Activated naive CD4-positive, alpha-beta T cell treated with anti-CD3 and anti-CD28 coated beads, Interleukin-2, amount 10 ng/mL, durations not matched to agents 7 days and 5 days (primary cell): ENCODE measurements at places on chromosomes 5 and 9.

GRCh38 chr9:108654566-108654965, 201.2 kb downstream of the ACTL7B start:
- H3K27ac ChIP-seq, result no peak overlapping the region
- no peaks in the 10 kb centered on the region for H3K27me3 ChIP-seq
- no peaks in the 10 kb centered on the region for H3K36me3 ChIP-seq
- no peak for DNase-seq
- no peaks in the 10 kb centered on the region for H3K4me1 ChIP-seq

DNA sequence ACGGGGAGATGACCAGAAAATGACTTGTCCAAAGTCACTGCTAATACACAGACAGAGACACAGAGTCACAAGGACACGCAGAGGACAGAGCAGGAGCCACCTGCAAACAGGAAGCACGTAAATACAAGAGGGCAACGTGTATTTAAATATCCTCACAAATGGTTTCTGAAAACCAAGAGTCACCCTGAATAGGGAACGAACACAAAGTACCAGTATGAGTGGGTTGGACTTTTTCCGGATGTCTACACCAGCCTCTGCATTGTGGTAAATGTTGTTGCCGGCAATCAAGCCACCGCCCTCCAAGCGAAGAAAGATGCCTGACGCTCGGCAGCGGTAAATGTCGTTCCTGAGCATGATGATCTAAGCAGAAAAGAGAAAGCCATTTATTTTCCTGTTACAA, 44.5 kb downstream of the FBXO10 start:
- H3K27ac ChIP-seq, result peak overlapping the region; percentile 78
- peaks cover 6% of the 10 kb centered on the region for H3K4me1 ChIP-seq
- no peak for DNase-seq
- no peak overlapping the region for H3K4me3 ChIP-seq

GRCh38 chr9:130390986-130391385, 53.8 kb upstream of the ASS1 start:
- DNase-seq, result no peak
- H3K36me3 ChIP-seq, result no peaks in the 10 kb centered on the region
- H3K4me3 ChIP-seq, result no peak overlapping the region
- no peaks in the 10 kb centered on the region for H3K27me3 ChIP-seq
- no peak overlapping the region for H3K27ac ChIP-seq

DNA sequence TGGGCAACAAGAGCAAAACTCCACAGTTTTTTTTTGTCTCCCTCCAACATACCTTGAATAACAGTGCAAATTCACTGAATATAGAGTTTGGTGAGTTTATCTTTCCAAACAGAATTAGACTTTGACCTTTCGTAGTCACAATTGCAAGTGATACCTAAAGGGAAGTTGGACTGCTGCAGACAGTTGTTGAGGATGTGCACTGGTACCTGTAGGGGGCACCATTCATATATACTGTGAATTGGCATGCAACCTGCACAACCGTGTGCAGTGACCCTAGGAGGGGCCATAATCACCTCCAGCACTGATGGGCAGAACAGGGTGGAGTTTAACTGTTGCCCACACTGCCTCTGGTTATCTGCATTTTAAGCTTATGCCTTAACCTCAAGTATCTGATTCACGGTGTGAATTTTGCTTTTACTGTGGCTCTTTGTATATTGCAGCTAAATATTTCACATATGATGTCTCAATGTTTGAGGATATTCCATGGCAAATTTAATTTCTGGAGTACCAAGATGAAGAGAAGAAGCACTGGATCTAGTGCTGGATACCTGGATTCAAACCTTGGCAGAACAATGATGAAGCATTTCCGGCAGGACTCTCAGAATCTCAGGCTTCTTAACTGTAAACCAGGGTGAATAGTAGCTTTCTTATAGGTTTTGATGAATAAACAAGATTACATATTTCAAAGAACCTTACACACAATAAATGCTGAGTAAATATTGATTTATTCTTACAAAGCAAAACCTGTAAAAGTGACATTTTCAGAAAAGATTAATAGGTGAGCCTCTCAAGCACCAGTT, 144.3 kb downstream of the ACTBL2 start:
- no peaks in the 10 kb centered on the region for H3K4me1 ChIP-seq
- H3K36me3 ChIP-seq, result no peaks in the 10 kb centered on the region
- DNase-seq, result peak; percentile 29
- H3K4me3 ChIP-seq, result no peak overlapping the region
- H3K27me3 ChIP-seq, result no peaks in the 10 kb centered on the region

DNA sequence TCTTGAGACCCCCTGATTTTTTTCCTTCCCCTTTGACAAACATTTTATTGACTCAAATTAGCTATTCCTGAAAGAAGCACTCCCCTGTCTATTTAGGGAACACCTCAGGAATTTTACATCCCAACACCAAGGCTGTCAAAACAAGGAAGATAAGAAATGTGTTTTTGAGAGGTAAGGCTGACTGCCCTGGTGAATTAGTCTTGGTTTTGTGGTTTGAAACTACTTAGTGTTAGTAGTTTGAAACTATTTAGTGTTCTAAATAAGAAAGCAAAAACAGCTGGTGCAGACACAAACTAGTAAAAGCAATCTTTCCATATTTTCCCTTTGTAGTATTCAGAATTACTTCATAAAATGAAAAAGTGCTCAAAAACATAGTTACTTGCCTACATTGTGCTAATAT, 120.7 kb downstream of the PCSK1 start:
- no peak overlapping the region for H3K27ac ChIP-seq
- H3K36me3 ChIP-seq, result no peaks in the 10 kb centered on the region
- H3K27me3 ChIP-seq, result peaks cover 4% of the 10 kb centered on the region
- H3K4me1 ChIP-seq, result no peaks in the 10 kb centered on the region

- no peaks in the 10 kb centered on the region for H3K27me3 ChIP-seq
- no peaks in the 10 kb centered on the region for H3K4me1 ChIP-seq
- no peak overlapping the region for H3K27ac ChIP-seq
Measured at GRCh38 chr5:160081495-160081894, 37.8 kb downstream of the PWWP2A start.

DNA sequence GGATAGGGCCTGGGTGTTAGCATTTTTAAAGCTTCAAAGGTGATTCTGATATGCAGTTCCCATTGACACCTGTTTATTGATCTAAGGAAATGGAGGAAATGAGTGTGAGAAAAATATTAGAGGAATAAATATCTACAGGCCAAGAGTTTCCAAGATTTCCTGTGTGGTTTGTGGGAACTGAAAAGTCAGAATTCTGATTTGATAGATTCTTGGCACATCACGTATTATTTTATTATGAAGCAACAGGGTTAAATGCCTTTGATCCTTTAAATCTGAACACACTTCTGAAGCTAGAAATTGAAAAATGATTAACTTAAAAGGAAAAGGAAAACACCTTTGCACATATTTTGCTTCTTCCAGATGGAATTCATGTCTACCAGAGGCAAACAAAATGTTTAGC, 113.7 kb downstream of the CD180 start:
- H3K36me3 ChIP-seq, result no peaks in the 10 kb centered on the region
- H3K27ac ChIP-seq, result no peak overlapping the region
- no peak for DNase-seq
- H3K4me3 ChIP-seq, result no peak overlapping the region
- peaks cover 10% of the 10 kb centered on the region for H3K4me1 ChIP-seq

GRCh38 chr5:170225326-170226128, 7.3 kb upstream of the C5orf58 start:
- peak; percentile 87 for DNase-seq
- peaks cover 4% of the 10 kb centered on the region for H3K27me3 ChIP-seq
- no peak overlapping the region for H3K4me3 ChIP-seq
- peaks cover 3% of the 10 kb centered on the region for H3K36me3 ChIP-seq
- no peak overlapping the region for H3K27ac ChIP-seq

GRCh38 chr5:97095318-97095732, 47.1 kb downstream of the LIX1 start:
- H3K4me1 ChIP-seq, result peaks cover 25% of the 10 kb centered on the region
- H3K36me3 ChIP-seq, result peaks cover 3% of the 10 kb centered on the region
- DNase-seq, result no peak
- H3K27ac ChIP-seq, result peak overlapping the region; percentile 77
- H3K4me3 ChIP-seq, result no peak overlapping the region

GRCh38 chr5:178590924-178591423, 781 bp upstream of the COL23A1 start:
- peaks cover 59% of the 10 kb centered on the region for H3K27me3 ChIP-seq
- H3K27ac ChIP-seq, result no peak overlapping the region
- peaks cover 23% of the 10 kb centered on the region for H3K36me3 ChIP-seq
- DNase-seq, result no peak

DNA sequence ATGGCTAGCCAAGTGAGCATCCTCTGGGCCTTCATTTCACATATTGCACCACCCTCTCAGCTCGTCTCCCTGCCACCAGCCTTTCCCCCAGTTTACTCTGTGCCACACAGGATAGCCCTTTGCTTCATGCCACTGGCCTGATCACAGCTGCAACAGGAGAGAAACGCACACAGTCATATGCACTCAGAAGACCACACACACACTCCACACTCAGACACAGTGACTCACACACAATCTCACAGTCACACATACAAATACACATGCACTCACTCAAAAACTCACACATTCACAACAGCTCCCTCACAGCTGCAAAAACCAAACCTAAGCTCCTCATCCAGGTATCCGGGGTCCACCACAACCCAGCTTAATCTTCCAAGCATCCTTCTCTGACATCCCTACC, 38.7 kb downstream of the TTC39B start:
- no peaks in the 10 kb centered on the region for H3K27me3 ChIP-seq
- DNase-seq, result no peak

DNA sequence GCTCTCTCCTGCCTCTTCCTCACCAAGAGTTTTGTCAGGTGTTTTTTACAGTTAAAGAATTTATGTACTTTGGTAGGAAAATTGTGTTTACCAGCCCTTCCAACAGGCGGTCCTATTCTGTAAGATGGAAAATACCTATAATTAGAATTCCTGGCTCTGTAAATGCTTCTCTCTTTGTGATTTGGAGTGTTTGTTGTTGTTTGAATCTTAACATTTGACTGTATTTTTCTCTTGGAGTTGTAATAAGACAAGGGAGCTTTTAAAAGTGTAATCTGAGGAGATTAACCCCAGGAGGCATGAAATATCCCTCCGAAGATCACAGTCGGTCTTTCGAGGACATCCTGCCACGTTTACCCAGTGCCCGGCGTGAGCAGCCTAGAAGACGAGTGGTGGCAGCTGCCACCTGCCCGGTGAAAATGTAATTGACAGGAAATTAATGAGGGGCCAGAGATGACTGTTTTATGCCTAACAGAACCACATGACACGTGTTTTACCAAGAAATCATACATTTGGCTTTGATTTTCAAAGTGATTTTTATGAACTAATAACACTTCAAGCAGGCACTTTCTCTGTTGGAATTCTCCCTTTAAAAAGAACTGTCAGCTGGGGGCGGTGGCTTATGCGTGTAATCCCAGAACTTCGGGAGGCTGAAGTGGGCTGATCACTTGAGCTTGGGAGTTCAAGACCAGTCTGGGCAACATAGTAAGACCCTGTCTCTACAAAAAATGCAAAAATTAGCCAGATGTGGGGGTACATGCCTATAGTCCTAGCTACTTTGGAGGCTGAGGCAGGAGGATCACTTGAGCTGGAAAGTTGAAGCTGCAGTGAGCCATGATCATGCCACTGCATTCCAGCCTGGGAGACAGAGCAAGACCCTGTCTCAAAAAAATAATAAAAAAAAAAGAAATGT, 20.0 kb downstream of the ANKRD33B start:
- peaks cover 34% of the 10 kb centered on the region for H3K27me3 ChIP-seq
- no peak overlapping the region for H3K27ac ChIP-seq
- DNase-seq, result no peak
- H3K36me3 ChIP-seq, result no peaks in the 10 kb centered on the region

DNA sequence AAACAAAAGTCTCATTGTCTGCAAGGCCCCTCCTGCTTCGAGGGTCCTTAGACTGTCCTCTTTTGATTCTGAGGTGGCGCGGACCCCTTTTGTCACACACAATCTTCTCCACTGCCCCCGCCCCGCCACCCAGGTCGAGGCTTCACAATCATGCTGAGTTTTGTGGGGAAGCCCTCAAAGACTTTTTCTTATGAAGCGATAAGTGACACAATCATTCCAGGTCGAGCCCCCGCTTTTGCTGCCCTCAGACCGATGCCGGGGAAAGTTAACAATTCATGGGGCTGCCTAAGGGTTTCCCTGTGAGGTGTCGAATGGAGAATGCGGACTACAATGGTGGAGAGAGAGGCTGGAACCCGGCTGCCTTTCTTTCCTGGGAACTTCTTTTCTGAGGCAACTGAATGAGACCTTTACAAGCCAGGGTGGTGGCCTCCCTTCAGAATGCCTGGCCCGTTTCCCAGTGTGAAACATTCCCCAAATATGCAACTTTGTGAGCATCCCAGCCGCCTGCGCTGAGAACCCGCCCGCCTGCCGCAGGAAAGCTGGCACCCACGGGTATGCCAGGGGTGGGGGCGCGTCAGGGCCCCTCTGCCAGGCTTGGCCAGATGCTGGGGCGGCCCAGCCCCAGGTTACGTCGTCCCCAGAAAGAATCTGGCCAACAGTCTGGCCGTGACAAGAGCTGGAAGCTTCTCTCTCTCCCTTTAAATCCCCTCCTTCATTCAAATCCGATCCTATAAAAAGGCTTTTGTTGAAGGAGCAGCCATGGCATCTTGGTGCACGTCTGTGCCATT, 71.9 kb downstream of the MAP1B start:
- H3K36me3 ChIP-seq, result no peaks in the 10 kb centered on the region
- H3K27ac ChIP-seq, result no peak overlapping the region
- DNase-seq, result no peak
- H3K4me1 ChIP-seq, result no peaks in the 10 kb centered on the region

- peak; percentile 74 for DNase-seq
- H3K27ac ChIP-seq, result no peak overlapping the region
- H3K4me3 ChIP-seq, result no peak overlapping the region
- peaks cover 2% of the 10 kb centered on the region for H3K36me3 ChIP-seq
Measured at GRCh38 chr5:175718401-175719108, 60.7 kb downstream of the HRH2 start.

DNA sequence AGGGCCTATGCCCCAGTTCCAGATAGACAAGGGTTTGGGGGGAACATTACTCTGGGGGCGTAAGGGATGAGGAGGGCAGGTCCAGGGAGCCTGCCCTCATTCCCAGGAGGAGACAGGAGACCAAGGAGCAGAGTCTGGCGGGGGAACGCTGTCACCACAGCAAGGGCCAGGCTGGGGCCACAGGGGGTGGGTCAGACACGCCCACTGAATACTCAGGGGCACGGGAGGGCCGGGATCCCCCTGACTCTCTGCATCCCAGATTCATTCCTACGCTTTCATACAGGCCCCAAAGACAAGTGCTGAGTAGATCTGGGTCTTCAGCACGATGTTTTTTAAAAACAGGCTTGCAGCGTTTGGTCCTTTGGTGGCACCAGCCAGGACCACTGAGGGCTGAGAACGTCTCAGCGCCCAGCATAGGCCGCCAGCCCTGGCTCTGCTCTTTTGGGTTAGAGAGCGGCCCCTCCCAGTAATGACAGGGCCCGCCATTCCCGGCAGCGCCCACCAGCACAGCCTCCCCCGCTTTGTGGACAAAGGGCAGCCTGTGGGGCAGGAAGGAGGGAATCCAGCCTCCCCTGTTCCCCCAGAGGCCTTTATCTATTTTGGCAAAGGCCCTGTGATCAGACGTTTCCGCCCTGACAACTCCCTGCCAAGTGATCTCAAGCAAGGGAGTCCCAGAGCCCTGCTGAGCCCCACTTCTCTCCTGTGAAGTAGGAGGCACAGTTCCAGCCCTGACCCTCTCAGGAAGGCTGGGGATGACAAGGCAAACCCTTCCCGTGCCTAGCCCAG, 24.9 kb downstream of the NEK6 start:
- H3K36me3 ChIP-seq, result no peaks in the 10 kb centered on the region
- DNase-seq, result no peak
- H3K27me3 ChIP-seq, result peaks cover 9% of the 10 kb centered on the region
- no peak overlapping the region for H3K4me3 ChIP-seq
- no peak overlapping the region for H3K27ac ChIP-seq

- peaks cover 20% of the 10 kb centered on the region for H3K27me3 ChIP-seq
- peaks cover 5% of the 10 kb centered on the region for H3K4me1 ChIP-seq
- H3K27ac ChIP-seq, result no peak overlapping the region
- H3K36me3 ChIP-seq, result no peaks in the 10 kb centered on the region
Measured at GRCh38 chr9:94627287-94627686, 12.0 kb downstream of the FBP1 start.
